ENCODE measurements at places on chromosomes 1 and 21.

DNA sequence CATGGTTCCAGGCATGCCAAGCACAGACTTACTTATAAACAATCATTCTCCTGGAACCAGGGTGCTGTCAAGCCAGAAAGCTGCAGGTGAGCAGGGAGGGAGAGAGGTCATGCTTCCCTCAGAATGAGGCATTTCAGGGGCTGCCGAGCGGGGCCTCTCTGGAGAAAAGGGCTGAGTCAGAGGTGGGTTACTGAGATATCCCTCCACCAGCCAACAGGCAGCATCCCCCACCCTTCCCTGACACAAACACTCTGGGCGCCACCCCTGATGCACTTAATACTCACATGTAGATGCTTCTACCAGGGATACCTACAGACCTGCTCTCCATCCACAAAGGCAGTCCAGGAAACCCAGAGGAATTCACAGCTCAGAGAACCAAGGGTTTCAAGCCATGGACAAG is 13.1 kb downstream of the STK40 start:
- no peak for DNase-seq

GRCh38 chr1:58923090-58923470 is 139.2 kb upstream of the JUN start:
- no peak for DNase-seq

DNA sequence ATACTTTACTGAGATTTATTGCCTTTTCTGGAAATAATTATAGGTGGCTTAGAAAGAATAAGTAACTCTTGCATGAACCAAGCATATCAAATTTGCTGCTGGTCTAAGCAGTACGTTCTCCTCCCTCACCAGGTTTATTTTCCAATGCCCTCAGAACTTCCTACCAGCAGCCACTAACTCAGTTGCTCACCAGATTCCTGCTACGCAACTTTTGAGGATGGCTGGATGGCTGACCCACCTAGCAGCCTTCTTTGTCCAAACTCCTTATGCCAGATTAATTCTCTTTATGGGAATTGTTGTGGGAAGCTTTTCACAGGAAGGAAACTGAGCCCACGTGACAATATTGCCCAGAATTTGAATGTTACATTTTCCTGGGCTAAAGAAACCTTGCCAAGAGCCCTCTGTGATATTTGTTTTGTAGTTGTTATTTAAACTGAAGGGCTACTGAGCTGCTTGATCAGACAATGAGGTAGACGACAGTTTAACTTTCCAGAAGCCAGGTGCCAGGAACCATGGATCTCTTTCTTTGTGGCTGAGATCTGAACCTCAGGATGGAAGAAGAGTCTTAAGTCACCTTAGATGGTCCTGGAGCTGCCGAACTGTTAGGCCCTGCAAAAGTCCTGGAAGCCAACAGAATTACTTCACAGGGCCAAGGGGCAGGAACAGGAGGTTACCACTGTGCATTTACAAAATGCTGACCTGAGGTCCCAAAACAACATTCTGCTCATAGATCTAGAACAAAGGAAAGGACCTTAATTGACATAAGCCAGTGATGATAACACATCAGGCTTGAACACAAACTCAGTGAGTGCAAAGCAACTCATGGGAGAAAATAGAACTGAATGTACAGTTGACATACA is 85.5 kb upstream of the ATP1A1 start:
- DNase-seq = no peak

GRCh38 chr1:89901957-89902669 is 81.3 kb downstream of the LRRC8D start:
- no peak for DNase-seq

GRCh38 chr1:110254604-110255391 is 44.7 kb downstream of the KCNC4 start:
- DNase-seq = no peak

DNA sequence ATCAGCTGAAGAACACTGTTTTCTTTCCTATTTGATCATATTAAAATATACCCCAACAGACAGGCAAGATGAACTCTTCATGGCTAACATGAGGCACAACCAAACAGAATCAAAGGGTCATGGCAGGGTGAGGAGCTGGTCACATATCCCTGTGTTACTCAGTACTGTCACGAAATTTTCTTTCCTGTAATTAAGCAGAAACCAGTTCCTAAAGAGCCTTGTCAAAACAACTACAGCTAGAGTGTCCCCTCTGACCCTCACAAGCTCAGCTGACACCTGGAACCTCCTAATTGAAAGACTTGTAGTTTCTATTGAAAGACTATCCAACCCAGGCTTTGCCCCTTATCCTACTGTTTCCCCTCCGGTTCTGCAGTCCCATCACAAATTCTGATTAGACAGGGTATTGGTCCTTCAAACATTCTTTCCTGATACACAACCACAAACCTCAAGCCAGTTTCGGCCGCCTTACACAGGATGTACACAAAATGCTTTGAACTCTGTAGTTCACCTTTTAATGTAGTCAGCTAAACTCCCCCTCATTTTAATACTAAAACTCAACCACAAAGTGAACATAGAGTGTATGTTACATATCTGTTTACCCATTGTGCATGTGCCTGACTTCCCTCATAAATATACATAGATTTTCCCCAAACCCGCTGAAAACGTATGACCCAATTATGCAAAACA is 651.9 kb downstream of the MRPL39 start:
- no peak for DNase-seq

DNA sequence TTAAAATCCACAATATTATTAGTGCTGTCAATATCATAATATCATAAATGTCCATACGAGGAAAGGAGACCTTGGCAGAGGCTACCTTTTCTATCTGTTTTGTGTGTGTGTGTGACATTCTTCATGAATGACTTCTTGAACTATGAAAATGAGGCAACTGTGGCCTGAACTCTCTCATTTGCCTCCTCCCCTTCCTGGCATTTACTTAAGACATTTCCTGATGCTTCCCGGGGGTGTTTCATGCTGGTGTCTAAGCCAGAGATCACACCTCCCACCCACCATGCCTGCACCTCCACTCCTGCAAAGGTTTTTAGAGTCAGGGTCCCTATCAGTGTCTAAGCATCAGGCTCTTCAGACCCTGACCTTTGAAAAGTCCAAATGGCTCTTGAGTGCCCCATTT is 420.9 kb downstream of the KIF26B start:
- DNase-seq = no peak

GRCh38 chr1:154698320-154699096 is 90.5 kb upstream of the ADAR start:
- no peak for DNase-seq

DNA sequence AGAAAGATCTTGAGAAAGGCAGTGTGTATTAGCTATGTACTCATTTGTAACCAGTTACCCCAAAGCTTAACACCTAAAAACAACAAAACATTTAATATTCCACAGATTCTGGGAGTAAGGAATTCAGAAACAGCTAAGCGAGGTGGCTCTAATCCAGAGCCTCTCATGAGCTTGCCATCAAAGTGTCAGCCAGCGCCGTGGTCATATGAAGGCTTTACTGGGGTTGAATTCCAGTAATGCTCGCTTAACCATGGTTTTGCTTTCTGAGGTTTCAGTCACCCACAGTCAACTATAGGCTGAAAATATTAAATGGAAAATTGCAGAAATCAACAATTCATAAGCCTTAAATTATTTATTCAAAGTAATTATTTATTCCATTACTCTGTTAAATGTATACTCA is 101.8 kb downstream of the CLIC6 start:
- DNase-seq = no peak

DNA sequence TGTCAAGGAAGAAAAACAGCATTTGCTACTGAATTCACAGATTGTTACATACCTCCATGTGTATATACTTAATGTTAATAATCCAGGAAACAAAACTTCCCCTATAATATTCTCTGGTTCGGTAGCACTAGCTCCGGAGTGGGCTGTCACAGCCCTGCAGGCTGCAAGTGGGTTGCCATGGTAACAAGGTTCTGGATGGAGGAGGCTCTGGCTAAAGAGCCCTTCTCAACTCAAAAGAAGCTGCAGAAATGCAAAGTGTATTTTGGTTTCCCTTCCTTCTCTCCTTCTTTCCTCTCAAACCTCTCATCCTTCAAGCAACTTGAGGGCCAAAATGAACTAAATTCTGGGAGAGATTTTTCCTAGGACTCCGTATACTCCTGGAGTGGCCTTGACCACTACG is 45.2 kb downstream of the ASTN1 start:
- no peak for DNase-seq

DNA sequence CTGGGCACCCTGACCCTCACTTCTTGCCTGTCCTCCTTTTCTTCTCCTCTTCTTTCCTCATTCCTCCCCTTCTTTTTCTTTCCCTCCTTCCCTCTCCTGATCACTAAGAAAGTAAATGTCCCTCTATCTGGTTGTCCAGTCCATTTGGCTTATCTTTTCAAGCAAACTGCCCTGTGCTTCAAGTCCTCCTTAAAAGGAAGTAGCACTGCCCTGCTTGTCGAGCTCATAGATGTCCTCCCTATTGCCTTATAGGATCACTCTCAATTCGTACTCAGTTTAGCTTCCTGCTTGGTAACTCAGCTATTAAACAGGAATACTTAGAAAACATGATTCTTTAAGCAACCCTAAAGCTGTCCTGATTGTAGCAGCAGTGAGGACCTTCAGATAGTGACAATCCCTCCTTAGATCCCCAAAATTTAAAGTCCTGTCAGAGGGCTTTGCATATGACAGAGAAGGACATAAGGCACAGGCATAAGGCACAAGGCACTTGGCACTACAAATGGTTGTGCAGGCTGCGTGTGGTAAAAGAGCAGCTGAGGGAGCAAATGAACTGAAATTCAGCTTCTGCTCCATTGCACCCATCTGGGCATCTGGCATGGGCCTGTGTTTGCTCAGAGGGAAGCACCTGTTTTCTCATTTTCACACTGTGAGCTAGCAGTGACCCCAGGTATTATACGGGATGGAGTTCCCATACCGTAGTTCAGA is 26.1 kb upstream of the SLAMF6 start:
- no peak for DNase-seq

- DNase-seq = no peak
Observed at GRCh38 chr1:61616830-61617229, 108.1 kb downstream of the TM2D1 start.

GRCh38 chr1:7588457-7588827 is 182.7 kb upstream of the VAMP3 start:
- DNase-seq = no peak

- no peak for DNase-seq
Observed at GRCh38 chr1:85276978-85277639, 677 bp upstream of the BCL10 start.

- DNase-seq = no peak
Observed at GRCh38 chr1:167849666-167850065, 64.3 kb downstream of the ADCY10 start.

DNA sequence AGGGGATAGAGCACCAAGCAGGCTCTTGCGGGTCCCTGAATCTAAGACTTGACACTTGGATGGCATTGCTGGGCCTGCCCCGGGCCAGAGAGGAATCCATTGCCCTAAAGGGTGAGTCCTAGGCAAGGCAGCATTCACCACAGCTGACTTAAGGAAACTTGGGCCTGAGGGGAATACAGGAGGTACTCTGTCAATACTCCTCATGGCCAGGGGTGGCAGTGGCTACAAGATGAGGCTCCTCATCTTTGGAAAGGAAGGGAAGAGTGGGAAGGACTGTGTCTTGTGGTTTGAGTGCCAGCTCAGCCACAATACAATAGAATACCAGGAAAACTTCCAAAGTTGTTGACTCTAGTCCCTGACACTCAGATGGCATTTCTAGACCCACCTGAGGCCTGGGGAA is 5.1 kb downstream of the KRTAP22-1 start:
- no peak for DNase-seq

GRCh38 chr21:32093646-32094462 is 185.0 kb downstream of the MIS18A start:
- no peak for DNase-seq

Data from stimulated activated CD8-positive, alpha-beta memory T cell treated with anti-CD3 and anti-CD28 coated beads, Interleukin-4, amount 100 ng/mL, for 24 hours (primary cell).